HT1080 (cell line): ENCODE measurements at places on chromosomes 11 and 22. TPM values are rescaled to one million over a fixed set of nuclear protein-coding genes. Genes with fewer than 3 reads are reported as not detected.
A peak's percentile ranks its signal among the peaks of the same experiment; 100 is the strongest.

The WNT7B gene
- 15.0 and 18.9 TPM in 2 replicates for total RNA-seq

The GRM5 gene
- total RNA-seq: 0.34 and 0.47 TPM in 2 replicates

- peak; percentile 43 for DNase-seq
Measured at GRCh38 chr11:129695571-129696308, 119.9 kb upstream of the TMEM45B start.

- no peak for DNase-seq
Measured at GRCh38 chr11:46377290-46377689, 4.2 kb upstream of the MDK start.

DNA sequence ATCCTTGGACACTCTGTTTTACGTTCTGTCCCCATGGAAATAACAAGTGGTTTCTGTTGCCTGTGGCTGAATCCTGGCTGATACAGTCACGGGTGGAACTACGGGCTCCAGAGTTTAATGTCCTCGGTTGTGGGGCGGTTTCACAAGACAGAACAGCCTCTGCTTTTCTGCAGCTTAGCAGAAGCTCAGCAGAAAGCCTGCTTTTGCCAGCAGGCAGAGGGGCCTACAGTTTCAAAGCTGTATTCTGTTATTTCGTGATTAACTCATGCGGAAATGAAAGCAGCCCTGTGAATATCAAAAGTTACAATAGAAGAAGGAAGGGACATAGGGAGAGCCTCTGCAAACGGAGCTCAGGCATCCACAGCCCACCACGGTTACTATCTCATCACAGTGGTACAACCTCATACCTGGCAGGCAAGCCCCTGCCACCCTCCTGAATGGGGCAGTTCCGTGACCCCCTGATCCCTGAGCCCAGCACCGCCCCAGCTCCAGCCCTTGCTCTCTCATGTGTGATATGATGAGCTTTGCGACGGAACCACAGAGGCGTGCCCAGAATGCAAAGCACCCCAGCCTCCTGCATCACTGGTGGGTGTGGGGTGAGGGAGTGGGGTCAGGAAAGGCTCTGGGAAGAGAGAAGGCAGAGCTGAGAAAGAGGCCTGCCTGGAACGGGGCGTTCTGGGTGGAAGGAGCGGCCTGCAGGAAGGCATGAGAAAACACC lies 360.6 kb downstream of the BRD1 start:
- no peak for DNase-seq

DNA sequence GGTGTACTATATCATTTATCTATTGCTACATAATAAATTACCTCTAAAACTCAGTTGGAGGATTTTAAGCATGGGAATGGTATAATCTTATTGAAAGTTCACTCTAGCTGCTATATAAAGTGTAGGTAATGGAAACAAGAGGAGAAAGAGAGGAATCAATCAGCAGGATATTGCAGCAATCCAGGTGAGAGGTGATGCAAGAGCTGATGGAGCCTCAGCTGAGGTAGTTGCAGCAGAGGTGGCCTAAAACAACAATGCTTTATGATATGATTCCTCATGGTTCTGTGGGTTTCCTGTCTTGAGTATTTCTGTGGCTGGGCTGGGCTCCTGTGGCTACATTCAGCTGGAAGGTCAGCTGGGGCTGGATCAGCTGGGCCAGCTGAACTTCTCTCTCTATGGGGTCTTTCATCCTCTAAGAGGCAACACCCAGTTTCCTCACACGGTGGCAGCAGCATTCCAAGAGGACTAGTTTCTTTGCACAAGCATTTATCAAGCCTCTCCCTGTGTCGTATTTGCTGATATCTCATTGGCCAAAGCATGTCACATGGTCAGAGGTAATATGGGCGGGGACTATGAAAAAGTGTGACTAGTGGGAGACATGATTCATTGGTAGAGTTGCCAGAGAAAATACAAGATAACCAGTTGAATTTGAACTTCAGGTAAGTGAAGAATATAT lies 135.4 kb upstream of the LARGE1 start:
- peak; percentile 82 for DNase-seq

DNA sequence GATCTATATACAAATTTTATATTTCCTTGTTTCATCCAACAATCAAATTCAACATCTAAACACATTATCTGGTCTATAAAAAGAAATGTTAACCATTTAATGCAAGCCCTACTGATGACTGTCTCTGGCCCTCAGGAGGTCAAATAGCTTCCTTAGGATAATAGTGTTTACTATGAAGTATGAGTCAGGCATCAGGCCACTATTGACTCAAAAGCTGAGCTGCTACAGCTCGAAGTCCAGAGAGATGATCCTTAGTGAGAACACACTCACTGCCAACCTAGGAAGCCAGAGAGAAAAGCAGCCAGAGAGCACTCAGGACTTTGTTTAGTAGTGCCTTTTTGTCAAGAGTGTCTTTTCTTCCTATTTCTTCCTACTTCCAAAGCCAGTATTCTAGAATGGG lies 171.8 kb downstream of the SOX6 start:
- peak; percentile 87 for DNase-seq

DNA sequence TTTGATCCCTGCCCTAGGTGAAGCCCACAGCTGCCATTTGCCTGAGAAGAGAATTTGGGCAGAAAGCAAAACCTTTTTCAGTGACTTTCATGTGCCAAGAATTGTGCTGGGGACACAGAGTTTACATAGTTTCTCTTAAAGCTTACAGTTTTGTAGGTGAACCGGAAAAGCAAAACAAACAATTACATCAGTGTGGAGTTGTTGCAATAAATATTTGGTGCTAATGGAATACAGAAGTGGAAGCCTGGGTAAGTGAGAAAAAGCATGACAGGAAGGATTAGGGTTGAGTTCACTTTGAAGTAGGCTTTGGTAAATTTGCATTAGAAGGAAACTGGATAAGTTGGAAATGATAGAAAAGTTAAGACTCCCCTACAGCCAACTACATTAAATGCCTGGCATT lies 82.7 kb downstream of the RASSF10 start:
- no peak for DNase-seq

DNA sequence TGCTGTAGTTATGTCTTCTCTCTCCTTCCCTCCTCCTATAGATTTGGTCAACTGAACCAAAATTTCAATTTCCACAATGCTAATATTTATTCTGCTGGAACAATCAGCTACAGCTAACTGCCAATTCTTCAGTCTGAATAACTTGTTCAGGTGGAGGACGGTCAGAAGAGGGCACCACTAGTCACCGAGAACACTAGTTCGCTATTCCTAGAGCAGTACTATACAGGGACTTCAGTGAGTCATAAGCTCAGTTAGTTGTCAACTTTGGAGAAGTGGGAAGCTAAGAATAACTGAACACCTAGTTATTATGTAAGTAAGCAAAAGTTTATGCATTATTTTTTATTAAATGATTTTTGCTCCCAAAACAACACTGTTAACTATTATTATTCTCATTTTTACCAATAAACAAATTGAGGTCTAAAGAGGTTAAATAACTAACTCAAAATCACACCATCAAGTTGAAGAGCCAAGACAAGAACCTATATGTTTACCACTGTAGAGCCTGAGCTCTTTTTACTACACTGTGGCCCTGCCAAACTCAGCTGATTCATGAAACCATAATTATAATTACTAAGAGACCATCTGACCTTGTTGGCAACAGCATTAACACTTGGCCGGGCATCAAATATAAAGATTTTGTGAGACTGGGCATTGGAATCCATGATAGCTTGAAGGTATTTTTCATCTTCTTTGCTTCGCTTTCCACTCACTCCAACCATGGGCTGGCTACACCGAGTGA lies 59.0 kb downstream of the CEP57 start:
- peak; percentile 66 for DNase-seq

GRCh38 chr11:33574331-33574730 lies 126.3 kb downstream of the C11orf91 start:
- DNase-seq: no peak

DNA sequence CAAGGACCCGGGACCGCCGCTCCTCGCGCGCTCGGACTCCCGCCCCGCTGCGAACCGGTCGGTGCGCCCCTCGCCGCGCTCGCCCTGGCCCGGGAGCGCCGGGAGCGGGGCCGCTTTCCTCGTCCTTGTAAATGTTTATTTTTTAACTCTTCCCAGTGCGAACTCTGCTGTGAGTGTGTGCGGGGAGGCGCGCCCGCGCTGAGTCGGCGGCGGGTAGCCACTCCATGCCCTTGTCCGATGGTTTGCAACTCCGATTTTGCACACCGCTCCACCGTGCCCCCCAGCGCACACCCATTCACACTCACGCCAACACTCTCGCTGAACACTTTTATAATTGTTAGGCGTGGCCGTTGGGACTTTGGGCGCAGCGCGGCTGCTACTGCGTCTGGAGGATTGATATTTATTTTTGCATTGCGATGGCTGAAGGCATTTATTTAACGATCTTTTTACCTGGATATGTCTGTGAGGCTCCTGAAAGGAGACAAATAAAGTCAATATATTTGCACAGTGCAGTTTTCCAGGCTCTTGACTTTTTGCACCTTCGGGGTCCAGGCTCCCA lies 1.0 kb downstream of the C11orf96 start:
- DNase-seq: no peak

- no peak for DNase-seq
Measured at GRCh38 chr22:50544746-50545253, 899 bp upstream of the KLHDC7B start.

- DNase-seq: peak; percentile 56
Measured at GRCh38 chr22:20156611-20157429, 6.0 kb upstream of the CCDC188 start.

- no peak for DNase-seq
Measured at GRCh38 chr11:84720706-84721402, 906.3 kb downstream of the DLG2 start.
